ENCODE measurements at places on chromosomes 5 and 9.

DNA sequence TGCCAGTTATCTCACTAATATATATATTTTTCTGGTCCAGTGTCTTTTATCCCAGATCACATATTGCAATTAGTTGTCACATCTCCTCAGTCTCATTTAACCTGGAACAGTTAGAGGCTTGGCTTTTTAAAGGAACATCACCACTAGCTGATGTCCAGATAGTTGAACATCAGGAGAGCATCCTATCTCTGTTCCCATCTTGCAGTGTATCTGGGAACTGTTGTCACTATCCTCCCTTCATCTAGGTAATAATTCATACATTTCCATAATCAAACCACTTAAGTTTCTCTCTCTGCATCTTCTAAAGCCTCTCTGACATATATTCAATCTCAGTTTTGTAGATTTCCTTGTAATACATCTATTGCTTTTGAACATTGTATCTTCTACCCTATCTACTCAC, 175.7 kb downstream of the ARHGAP26 start:
- no peak for DNase-seq

DNA sequence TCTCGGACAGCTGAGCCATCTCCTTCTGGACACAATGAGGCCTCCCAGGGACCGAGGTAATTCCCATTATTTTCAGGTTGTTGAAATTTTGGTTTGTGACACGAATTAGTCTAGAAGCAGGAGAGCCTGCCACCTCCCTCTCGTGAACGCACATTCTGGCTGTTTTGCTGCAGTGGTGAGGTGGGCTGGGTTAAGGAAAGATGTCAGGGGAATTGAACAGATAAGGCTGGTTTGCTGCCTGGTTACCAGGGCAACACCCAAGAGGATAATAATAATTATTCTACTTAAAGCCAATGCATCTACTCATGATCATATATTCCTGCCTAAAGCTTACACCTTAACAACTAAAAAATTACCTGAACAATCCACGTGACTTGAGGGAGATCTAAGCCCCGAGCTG, 38.1 kb downstream of the DDX31 start:
- no peak for DNase-seq

DNA sequence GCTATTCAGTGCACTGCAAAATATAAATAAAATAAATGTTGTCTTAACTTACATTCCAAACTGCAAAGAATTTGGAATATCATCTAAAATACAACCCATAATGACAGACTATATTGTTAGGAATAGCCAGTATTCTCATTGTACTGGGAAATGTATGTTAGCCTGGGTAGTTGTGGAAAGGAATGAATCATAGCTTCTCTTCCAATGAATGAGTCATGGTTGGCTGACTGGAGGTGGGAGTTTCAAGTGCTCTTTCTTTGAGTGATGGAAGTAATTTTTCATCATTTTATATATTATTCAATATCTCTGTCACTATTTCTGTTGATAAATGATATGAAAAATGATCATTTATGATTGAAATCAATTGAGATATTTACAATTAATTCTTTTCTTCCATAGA, 158.6 kb upstream of the ARRDC3 start:
- DNase-seq = no peak

DNA sequence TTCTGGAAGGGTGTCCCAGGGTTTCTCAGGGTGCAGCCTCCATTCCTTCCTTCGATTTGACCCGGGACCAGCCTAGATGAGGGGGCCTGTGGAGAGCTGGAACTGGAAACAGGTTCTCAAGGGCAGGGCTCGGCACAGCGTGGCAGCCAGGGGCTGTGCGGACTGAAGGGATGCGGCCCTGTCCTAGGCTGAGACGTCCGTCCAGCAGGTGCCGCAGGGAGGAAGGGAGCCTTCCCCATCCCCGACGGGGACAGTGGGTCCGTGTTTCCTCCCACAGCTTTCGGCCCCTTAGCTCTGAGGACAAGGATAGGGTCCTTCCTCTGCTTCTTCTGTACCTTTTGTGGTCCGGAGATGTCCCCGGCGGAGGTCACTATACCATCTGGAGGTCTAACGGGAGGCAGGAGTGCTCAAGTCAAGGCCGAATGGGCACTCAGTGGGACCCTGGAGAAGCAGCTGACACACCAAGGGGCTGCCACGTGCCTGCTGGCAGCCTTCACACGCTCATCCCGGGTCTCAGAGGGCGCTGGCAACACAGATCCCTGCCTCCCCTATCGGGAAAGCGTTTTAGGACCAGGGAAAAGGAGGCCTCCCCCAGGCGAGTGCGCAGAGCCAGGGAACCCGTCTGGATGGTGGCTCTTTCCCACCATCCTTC, 49.9 kb downstream of the USP20 start:
- DNase-seq = no peak

DNA sequence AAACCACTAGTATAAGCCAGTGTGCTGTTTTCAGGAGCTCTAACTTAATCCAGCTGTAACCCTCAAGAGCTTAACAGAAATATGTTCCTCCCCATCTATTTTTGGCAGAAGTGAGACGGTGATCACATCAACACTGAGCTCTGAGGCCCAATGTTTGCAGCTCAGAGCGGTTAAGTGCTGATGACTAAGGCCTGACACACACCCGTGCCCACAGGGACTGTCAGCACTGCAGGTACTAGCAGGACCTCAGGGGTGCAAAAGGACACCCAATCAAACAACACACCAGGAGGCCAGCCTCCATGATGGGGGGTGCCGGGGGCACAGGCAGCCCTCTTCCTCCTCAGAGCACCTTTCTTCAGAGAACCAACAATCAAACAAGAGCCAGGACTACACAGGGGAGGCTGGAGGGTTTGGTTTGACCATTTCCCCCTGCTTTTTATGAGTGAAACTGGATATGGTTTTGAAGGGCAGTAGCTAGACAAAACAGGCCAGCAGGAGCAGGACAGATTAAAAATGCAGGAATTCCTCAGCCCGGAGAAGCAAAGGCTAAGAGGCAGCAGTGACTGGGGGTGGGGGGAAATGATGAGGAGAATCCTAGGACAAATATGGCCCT, 61.3 kb downstream of the RAPGEF1 start:
- peak; percentile 95 for DNase-seq

DNA sequence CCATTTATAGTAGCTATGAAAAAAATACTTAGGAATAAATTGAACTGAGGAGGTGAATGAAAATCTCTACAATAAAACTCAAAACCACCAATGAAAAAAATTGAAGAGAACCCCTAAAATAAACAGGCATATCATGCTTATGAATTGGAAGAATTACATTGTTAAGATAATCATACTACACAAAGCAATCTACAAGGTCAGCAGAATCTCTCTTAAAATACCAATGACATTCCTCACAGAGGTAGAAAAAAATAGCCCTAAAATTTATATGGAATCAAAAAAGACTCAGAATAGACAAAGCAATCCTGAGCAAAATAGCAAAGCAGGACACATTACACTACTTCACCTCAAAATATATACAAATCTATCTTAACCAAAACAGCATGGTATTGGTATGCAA, 23.2 kb downstream of the PRDM9 start:
- DNase-seq = no peak

DNA sequence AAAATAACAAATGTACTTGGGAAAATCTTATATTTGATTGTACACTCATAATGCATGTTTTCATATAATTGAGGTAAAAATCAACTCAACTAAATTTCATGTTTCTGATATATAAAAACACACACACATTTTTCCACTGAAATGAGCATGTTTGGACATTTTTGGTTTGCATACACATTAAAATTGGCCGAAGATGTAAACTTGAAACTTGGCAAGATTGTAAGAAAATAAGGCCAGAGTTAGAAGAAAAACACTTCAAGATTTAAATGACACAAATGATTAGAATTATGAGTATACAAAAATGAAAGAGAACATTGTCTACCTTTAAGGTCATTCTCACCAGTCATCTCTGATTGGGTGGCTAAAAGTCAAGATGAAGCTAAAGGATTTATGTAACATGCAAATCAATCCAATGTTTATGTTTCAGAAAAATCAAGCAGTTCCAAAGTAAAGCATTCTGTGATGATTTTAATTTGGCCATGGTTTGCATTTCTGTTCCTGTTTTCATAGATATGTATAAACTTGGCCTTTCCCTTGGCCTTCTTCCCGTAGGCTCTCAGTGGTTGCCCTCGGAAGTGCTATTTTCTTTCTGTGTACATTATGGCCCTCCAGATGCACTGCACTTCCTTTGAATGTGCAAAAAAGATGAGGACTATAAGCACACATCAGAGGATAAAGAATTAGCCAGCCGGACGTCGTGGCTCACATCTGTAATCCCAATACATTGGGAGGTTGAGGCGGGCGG, 1105.4 kb upstream of the DMAC1 start:
- DNase-seq = no peak

GRCh38 chr5:150523472-150524350, 15.8 kb downstream of the NDST1 start:
- peak; percentile 89 for DNase-seq

- no peak for DNase-seq
These were observed 12.9 kb downstream of the HNRNPK start for GRCh38 chr9:83967073-83967472.

GRCh38 chr9:10876333-10876732, 263.5 kb upstream of the PTPRD start:
- peak; percentile 50 for DNase-seq

DNA sequence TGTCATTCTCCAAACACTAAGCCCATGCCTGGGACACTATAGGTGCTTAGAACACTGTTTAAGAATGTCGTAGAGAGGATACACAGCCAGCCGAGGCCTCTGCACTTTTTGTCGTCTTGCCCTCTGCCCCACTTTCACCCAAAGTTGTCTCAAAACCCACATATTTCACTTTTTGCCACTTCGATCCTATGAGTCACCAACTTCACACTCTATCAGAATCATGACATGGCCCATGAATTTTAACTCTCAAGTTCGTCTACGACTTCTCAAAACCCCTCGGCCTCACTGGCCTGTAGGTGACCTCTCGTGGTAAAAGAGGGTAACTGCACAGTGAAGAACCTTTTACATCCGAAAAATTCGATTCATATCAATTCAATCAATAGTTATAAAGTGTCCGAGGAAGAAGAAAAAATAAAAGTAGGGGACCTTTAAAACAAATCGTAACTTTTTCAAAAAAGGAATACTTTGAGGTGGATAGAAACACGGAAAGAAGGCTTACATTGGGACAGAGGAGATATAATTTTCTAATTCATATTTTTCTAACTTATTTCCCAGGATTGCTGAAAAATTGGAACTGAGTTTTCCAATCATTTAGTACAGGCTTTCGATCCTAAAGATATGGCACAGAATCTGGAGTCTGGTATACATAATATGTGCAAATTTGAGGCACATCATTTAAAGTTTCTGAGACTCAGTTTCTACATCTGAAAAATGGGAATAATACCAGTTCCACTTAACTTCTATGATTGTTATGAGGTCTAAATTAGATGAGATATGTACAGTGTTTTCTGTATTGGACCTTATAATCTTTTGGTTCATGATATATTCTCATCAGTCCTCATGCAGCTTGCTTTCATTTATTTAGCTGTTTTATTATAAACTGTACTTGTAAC, 122.6 kb downstream of the APBA1 start:
- peak; percentile 69 for DNase-seq

- no peak for DNase-seq
These were observed 553.2 kb downstream of the DTWD2 start for GRCh38 chr5:118435131-118435530.

DNA sequence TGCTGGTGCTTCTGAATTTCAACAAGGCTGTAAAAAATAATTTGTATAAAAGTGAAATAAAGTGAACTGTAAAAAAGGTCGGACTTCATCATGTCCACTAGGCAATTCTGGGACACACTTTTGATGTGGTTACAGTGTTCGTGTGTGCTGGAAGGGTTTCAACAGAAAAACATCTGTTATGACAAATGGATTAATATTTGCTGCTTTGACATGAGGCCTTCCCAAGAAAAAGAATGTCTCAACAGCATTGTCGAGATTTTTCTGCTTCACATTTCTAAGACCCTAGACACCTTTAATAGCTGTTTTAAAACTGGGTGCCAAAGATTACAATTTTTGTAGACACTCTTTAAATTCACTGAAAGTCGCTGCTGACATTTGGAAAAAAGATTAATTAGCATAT, 216.6 kb downstream of the SLC12A2 start:
- DNase-seq = no peak

DNA sequence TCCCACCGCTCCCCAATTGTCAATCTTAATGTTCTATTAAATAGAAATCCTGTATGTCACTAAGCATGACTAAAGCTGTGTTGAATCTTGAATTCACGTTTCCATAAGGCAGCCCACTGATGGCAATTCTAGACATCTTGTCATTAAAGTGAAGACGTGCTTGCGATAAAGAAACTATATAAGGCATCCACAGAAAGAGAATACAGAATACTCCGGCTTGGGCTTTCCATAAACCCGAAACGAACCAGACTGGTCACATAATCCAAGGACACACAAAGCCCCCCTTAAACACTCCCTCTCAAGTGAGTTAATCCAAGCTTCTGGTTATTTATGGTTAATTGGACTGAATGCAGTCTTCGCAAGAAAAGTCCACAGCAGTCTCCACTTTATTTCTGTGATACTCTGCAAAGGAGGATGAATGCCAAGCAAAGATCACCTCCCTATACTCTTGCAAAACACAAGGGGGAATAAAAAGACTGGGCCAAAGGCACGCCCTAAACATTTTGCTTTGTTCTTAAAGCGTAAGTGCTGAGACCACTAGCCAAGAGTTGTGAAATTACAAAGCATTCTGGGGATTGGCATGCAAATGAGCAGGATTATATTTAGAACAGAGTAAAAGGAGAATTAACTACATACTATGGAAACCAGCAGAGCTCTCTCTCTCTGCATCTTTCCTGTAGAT, 54.7 kb downstream of the DPYSL3 start:
- peak; percentile 93 for DNase-seq

DNA sequence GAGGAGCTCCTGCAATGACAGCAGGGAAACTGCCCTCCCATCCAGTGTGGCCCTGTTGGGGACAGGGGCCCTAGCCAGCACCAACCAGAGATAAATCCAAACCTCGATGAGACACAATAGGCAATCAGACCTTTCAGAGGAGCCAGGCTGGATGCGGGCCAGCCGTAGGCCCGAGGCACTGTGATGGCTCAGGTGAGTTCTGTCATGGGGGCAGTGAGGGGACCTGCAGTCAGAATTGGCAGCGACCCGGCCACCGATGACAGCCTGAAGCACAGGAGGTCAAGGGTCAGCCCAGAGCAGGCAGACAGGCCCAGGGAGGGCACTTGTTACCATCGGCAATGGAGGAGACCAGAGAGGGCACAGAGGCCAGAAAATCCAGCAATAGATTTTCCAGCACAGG, 90.8 kb downstream of the FRMD3 start:
- DNase-seq = no peak

GRCh38 chr5:94998670-94999069, 286.2 kb downstream of the MCTP1 start:
- DNase-seq = no peak

GRCh38 chr9:130138171-130138653, 34.0 kb upstream of the NCS1 start:
- DNase-seq = peak; percentile 88

DNA sequence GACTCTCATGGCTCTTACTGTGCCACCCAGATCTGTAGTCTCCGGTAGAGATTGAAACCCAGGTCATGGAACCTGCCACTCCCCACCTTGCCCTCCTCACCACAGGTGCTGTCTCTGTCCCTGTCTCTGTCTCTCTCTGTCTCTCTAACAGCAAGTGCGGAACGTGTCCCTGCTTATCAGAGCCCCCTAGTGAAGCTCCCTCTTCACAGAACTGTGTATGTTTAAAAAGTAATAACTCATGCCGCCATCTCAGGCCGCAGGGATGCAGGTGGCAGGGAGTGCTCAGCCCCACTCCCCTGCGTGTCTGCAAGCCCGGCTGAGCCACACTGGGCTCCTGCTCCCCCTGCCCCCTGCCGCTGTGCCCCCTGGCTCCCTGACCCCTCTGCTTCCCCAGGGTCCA, 43.8 kb downstream of the UNC5A start:
- no peak for DNase-seq

- DNase-seq = peak; percentile 11
These were observed 31.2 kb downstream of the NLN start for GRCh38 chr5:65753189-65753588.
